T-helper 2 cell (primary cell): ENCODE measurements at places on chromosomes 13 and 19.
A peak's percentile ranks its signal among the peaks of the same experiment; 100 is the strongest.

DNA sequence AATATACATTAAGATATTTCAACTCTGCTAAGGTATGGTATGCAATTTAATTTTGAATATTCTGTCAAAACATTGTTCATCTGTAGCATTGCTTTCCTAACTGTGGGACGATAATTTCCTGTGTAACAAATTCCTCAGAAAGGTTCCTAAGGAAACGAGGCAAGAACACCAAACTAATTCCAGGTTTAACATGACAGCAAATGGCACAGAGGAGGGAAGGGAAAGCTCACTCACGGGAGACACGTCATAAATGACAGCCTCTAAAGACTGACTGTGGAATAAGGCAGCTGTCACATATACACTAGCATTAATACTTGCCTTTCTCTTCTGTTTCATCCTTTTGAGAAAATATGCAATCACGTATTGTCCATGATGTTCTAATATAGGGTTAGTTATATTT is 380.6 kb downstream of the LIG4 start:
- no peak for DNase-seq

DNA sequence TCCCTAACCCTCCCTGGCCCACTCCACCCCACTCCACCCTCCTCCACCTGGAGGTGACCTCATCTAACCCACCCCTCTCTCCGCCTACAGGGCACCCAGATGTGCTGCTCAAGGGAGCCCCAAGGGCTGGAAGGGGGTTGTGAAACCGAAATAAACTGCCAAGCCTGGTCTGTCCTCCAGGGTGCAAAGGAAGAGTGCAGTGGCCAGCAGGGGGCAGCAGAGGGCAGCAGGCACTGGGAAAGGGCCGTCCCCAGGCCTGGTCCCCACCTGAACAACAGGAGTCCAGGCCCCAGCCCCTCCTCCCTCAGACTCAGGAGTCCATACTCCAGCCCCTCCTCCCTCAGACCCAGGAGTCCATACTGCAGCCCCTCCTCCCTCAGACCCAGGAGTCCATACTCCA is 8.4 kb upstream of the BCAM start:
- DNase-seq, result peak; percentile 71

DNA sequence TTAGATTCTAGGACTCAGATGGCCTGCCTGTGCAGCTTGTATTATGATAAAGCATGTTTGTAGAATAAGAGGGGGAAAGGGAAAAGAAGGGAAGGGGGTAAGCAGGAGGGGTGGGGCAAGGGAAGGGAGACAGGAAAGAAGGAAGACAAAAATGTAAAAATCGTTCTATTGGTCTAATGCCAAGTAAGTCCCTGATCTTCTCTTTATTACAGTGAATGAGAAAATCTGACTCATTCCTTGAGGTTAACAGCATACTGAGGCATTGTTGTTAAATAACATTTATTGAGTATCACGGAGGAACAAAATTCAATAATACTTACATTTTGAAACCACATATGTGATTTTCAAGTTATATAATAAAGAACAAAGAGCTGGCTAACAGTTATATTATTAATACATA is 1534.7 kb downstream of the OLFM4 start:
- no peak for DNase-seq

DNA sequence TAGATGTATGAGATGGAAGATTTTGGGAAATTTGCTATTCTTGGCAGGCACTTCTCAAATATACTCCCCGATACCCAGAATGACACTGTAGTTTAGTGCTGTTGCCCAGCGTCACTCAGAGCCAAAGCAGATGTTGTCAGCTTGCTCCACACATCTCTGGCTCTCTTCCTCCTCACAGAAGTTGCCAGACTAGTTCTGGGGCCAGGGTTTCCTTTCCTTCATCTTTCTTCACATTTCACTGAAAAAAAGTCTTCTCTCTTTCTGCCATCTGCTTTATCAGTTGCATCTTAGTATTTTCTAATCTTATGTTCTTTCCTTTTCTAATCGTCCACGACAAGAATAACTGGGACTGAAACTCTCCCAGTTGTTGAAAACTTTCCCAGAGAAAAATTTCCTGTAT is 251.4 kb downstream of the RGCC start:
- no peak for DNase-seq

DNA sequence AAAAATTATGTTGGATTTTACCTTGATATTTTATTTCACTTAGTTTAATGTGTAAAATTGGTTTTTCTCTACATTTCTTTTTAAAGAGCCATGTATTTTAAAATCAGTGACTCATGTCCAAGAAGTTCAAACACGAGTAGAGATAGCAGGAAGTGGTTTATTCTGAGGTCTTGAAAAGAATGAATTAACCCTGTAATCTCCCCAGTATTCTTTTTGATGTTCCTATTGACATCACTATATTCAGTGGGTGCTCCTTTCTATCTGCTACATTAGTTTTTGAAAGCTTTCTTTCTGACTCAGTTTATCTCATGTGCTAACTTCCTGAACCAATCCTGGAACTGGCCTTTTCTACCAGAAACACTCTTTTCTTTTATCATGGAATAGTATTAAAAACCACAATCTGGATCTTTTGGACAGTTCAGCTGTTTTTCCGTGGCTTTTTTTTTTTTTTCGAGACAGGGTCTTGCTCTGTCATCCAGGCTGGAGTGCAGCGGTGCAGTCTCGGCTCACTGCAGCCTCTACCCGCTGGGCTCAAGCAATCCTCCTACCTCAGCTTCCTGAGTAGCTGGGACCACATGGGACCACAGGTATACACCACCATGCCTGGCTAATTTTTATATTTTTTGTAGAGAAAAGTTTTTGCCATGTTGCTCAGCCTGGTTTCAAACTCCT is 114.9 kb downstream of the PCCA start:
- peak; percentile 19 for DNase-seq

- DNase-seq, result no peak
These were observed 327.4 kb upstream of the ZNF507 start for GRCh38 chr19:32018014-32018413.

DNA sequence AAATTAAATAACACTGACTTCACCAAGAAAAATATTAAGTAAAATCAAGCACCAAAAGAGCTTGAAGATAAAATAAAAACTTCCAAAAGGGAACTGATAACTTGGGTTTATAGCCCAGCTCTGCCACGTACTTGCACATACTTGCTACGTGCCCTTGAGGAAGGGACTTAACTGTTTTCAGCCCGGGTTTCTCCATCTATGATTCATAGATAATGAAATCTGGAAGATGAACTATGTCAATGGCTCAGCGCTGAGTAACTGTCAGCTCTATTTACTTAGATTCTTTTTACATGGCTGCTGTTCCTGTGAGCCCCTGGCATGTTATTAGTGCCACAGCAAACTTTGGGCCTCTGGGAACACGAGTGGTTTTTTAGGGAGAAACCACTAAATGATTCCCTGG is 9.6 kb upstream of the ZC3H13 start:
- DNase-seq, result no peak

GRCh38 chr13:111521691-111522229 is 201.3 kb downstream of the TEX29 start:
- no peak for DNase-seq

DNA sequence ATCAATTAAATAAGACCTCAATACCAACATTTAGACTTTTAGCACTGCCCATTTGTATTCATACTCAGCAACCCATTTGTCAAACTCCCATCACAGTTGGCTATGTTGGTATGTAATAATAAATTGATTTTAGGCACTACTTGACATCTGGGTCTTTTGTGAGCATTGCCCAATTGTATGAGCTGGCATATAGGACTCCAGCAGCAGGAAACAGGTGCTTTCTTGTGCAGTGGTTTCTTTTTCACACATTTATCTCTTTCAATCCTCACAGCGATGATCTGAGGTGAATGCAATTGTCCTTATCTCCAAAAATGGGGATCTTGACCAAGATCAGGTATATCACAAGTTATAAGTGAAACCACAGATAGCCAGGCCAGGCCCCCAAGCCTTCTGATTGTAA is 96.9 kb upstream of the OXGR1 start:
- no peak for DNase-seq

DNA sequence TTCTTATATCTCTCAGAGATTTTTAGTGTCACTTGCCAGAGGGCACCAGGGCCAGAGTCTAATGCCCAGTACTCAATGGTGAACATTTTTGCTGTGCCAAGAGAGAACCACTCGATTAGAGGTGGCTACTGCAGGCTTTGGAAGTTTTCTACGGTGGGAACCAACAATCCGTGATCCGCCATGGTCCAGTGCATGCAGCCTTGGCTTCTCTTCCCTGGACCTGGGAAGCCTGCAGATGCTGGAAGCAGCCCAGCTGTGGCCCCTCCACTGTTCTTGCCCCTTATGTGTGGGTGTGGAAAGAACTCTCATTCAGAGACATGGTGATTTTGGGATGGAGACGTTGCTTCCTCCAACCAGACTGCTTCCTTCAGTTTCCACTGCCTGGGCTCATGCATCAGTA is 224.2 kb downstream of the TSHZ3 start:
- no peak for DNase-seq

- no peak for DNase-seq
These were observed 97.5 kb downstream of the INSR start for GRCh38 chr19:7196763-7197118.

DNA sequence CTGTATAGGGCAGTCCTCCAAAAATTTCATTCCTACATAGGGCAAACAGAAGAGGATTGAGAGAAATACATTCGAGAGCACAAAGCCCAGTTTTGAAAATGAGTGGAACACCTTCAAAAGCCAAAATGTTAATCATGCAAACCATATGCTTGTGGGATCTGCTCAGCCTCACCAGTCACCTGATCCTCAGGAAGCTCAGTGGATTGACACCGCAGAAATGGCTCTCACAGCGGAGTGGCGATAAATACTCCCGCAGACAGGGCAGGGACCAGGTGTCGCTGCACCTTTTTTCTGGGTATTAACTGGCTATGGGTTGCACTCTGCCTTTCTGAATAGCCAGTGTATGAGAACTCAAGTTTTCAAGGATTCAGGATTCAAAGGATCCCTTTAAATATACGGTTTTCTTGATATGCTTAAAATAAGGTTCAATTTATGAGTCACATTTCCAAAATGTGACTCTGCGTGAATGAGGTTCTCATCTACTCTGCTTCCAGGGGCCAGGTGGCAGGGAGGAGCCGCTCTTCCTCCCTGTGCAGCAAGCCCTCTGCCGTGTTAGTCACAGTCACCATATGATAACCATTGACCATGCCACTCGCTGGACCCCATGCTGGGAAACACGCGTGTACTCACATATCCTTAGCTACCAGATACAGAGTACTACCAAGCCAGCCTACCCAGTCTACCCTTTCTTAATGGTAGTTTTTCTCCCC is 18.3 kb upstream of the DHRS12 start:
- no peak for DNase-seq

- DNase-seq, result no peak
These were observed 574.2 kb downstream of the MYO16 start for GRCh38 chr13:109203587-109203986.

DNA sequence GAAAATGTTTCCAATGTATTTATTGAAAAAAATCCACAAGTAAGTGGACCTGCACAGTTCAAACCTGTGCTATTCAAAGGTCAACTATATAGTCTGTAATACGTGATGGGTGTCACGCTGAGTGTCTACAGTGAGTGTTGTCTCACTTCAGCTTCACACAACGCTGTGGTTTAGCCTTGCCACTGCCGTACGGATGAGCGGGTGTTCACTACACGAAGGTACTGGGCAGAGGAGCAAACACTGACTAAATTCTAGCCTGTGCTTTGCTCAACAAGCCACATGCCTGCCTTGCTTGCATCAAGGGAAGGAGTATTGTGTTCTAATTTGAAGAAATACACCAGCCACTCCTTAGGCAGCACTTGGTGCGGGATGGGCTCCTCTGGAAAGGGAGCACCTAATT is 3.4 kb upstream of the FFAR3 start:
- DNase-seq, result no peak

DNA sequence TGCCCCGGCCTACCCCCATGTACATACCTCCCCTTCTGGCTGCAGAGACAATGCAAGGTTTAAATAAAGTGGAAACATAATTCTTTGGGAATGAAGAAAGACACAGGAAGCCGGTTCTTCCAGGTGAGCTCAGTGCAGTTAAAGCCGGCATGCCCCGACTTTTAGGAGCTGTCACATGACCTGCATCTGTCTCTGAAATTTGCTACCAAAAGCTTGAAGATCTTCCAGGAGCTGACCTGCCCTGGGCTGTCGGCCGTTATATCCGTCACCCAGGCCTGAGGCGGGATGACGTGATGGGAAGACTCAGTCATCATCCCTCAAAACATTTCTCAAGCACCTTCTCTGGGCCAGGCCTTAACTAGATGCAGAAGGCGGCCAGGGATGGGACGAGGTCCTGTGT is 10.3 kb downstream of the RAB8A start:
- no peak for DNase-seq

DNA sequence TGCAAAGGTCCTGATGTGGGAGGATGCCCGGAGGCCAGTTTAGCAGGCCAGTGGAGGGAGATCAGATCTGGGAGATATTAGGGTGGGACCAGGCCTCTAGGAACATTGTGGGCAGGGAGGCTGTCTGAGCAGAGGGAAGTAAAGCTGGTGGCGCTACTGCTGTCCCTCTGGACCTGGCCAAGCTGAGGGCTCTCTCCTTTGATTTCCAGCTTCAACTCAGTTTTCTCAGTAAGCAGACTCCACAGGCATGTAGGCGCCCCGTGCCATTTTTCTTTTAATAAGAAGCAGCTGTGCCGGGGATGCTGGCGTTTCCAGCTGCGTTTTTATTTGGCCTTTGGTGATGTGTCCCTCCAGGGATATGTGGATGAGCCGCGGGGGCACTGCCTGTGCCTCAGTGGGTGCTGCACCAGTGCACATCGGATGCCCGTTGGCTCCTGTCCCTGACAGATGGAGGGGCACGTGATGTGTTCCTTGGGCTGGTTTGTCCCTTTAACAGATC is 6.7 kb downstream of the DNM2 start:
- DNase-seq, result no peak

DNA sequence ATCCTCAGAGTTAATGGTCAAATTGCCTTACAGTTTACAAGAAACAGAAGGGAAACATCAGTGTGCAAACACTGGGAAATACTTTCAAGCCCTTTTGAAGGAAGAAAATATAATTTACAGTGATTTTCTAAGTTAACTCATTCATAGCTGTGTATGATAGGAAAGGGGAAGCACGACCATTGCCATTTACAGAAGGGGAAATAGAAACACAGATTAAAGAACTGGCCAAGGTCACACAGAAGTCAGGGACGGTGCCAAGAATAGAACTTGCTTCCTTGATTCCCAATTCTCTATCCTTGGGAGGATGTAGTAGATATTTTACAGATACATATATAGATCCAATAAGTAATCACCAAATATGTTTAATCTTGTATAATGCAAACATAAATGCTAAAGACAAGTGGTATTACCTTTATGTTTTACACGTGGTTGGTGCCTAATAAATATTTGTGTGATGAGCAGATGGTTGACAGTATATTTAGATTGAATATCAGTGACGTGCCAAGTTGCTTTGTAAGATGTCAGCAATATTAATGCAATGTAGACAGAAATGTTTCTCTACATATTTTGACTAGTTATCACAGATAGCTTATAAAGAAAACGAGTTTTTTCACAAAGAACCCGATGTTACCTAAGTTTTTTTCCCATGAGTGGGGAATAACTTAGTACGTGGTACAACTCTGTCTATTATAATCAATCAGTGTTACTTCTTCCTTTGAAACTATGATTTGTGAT is 73.1 kb downstream of the FLT1 start:
- DNase-seq, result no peak
